ENCODE measurements at places on chromosomes 2 and 18.

- DNase-seq: peak; percentile 82
Measured at GRCh38 chr2:147910990-147911473, 66.2 kb downstream of the ACVR2A start.

DNA sequence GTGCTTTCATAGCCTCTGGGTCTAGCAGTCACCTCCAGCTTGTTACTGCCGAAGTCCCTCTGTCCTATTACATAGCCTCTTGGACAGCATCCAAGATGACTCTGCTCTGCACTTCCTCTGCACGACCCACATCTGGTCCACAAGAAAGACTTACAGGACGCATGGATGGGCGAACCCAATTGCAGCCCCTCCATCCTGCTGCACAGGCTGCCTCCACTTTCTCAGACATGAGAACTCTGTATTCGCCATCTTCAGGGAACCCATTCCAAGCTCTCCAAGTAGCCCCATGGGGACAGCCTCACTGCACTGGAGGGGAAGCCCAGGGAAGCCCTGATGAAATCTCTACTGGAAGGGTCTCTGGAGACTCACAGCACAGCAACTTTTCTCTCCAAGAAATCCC lies 172.1 kb downstream of the GFPT1 start:
- DNase-seq: no peak

GRCh38 chr18:58596265-58596681 lies 32.6 kb downstream of the ALPK2 start:
- DNase-seq: no peak

GRCh38 chr18:41765460-41765859 lies 189.6 kb upstream of the PIK3C3 start:
- DNase-seq: no peak

DNA sequence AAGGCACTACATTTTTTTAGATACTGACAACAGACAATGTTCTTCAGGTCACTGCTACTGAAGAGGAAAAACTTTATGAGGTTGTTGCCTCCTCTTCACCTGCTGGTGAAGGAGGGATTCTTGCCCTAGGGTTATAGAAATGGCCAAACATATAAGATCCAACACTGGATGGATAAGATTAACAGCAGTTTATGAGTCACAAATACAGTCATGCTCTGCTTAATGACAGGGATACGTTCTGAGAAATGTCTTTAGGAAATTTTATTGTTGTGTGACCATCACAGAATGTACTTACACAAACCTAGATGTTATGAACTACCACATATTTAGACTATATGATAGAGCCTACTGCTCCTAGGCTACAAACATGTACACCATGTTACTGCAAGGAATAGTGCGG lies 57.4 kb upstream of the AMMECR1L start:
- DNase-seq: no peak

- no peak for DNase-seq
Measured at GRCh38 chr18:9811978-9812377, 73.8 kb upstream of the TXNDC2 start.

DNA sequence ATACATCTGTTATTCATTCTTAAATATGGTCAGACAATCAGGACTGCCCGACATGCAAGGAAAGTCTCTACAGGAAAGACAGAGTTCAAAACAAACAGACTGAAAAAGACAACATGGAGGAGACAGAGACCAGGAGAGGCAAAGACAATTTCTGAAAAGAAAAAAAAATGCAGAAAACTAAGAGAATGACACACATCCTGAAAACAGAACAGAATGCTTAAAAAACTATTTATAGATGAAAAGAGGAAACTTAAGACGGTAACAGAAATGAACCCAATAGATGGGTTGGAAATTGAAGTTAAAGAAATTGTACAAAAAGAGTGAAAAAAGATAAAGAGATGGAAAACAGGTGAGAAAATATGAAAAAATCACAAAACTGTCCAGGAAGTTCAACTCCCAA lies 95.7 kb downstream of the BCL2 start:
- no peak for DNase-seq

GRCh38 chr2:102768253-102768652 lies 6.4 kb downstream of the TMEM182 start:
- DNase-seq: no peak

DNA sequence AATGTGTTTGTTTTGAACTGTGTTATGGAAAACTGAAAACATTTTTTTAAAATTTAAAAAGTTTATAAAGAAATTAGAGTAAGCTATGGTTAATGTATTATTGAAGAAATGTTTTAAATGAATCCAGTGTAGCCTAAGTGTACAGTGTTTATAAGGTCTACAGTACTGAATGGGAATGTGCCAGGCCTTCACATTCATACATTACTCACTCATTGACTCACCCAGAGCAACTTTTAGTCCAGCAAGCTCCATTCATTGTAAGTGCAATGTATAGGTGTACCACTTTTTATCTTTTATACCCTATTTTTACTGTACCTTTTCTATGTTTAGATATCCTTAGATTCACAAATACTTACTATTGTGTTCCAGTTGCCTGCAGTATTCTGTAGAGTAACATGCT lies 215.1 kb upstream of the THUMPD2 start:
- no peak for DNase-seq

- DNase-seq: no peak
Measured at GRCh38 chr2:190678444-190679162, 29.7 kb downstream of the NAB1 start.

- peak; percentile 73 for DNase-seq
Measured at GRCh38 chr2:113806217-113806913, 49.9 kb upstream of the SLC35F5 start.

GRCh38 chr2:110678457-110679336 lies 834 bp upstream of the BUB1 start:
- DNase-seq: peak; percentile 28

- DNase-seq: no peak
Measured at GRCh38 chr18:36307513-36307912, 10.0 kb downstream of the FHOD3 start.

DNA sequence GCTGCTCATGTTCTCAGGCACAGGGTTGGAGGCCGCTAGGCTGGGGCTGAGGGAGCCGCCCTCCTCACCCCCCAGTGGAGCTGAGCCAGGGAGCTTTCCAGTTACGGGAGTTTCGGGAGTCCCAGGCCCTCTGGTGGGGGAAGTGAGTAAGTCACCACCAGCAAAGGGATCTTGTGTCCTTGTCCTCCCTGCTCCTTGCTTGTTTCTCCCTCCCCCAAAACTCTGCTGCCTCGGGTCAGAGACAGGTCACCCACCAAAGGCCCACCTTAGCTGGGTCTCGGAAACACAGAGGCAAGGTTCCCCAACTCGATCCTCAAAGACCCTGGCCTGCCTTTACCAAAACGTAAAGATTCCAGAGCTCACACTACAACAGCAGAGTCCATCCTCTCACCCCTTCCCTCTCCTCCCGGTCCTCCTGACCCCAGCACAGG lies 60.5 kb upstream of the POMC start:
- peak; percentile 67 for DNase-seq

DNA sequence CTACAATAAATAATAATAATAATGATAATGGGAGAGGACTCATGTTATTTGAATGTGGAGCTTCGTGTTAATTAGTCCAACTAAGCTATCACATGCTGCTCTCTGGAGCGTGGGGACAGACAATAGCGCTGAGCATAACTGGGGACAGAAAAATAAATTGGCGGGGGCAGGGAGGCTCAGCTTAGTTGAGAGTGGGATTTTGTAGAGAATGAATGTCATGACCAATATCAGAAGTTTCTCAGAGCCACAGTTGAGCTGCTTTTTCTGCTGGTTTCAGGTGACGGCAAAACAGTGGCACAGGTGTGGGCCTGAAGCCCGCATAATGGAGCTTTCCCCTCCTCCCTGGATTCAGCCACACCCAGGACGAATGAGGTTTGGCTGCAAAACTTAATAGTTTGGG lies 111.1 kb upstream of the CAB39 start:
- no peak for DNase-seq

- no peak for DNase-seq
Measured at GRCh38 chr2:27977731-27978312, 87.3 kb downstream of the BABAM2 start.

DNA sequence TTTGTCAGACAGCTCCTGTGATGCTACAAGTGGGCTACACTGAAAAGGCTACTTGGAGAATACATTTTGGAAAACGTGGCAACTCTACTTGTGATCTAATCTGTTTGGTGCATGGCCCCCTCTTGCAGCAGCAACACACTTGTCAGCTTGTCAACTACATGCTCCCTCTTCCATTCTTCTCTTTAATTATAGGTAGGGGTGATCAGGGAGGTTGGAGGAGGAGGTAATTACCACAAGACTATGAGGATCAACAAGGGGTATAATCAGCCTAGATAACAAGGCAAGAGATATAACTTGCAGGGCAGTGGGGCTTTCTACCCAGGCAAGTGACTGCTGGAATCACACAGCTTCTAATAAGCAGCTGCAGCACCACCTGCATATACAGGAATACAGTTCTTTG lies 104.9 kb downstream of the ACVR1 start:
- no peak for DNase-seq

DNA sequence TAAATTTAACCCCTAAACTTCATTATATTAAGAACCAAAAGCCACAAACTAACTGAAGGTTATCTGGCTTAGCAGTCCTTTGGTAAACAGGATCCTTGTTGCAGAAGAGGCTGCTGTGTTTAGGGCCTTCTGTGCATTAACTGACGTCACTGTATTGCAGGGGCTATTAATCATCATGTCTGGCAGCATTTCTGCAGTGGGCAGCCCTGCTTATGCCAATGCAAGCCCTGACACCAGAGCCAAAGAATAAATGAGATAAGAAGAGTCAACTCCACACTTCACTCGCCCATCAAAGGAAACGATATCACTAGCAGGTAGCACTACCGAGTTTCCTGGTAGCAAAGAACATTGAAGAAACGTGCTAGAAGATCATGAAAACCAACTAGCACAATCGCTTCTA lies 110.6 kb downstream of the PLEKHM3 start:
- DNase-seq: no peak

- no peak for DNase-seq
Measured at GRCh38 chr2:44766220-44766619, 175.3 kb upstream of the SIX3 start.
